ENCODE measurements at places on chromosomes 12 and 14. TPM values are rescaled to one million over a fixed set of nuclear protein-coding genes. Genes with fewer than 3 reads are reported as not detected.

DNA sequence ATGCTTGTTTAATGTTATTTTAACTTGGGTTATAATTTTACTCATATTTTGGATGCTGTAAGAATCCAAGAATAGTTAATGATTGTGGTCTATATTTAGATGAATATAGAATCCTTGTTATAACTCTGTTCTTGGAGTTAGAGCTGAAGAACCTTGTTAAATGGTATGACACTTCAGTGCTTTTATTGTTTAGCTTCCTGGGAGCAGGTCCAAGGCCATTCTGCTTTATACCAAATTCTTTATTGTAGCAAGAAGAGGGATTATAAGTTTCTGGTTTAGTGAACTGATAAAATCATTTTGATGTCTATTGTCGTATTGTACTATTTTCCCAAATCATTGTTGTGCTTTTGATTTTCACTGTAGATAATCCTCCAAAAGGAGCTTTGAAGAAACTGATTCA is 69.4 kb downstream of the MIA2 start:
- no peak for DNase-seq

The ENDOU gene
- total RNA-seq, result not detected

GRCh38 chr14:90551733-90552464 is 155.1 kb downstream of the CALM1 start:
- DNase-seq, result no peak

The TTC7B gene
- 27.4 TPM for total RNA-seq

The LBHD2 gene
- not detected for total RNA-seq

The SLCO1C1 gene
- 2.0 TPM for total RNA-seq

GRCh38 chr14:54278087-54278486 is 118.7 kb upstream of the CDKN3 start:
- no peak for DNase-seq

The MUCL1 gene
- total RNA-seq, result not detected

GRCh38 chr12:25071366-25071765 is 122.5 kb upstream of the BCAT1 start:
- no peak for DNase-seq

DNA sequence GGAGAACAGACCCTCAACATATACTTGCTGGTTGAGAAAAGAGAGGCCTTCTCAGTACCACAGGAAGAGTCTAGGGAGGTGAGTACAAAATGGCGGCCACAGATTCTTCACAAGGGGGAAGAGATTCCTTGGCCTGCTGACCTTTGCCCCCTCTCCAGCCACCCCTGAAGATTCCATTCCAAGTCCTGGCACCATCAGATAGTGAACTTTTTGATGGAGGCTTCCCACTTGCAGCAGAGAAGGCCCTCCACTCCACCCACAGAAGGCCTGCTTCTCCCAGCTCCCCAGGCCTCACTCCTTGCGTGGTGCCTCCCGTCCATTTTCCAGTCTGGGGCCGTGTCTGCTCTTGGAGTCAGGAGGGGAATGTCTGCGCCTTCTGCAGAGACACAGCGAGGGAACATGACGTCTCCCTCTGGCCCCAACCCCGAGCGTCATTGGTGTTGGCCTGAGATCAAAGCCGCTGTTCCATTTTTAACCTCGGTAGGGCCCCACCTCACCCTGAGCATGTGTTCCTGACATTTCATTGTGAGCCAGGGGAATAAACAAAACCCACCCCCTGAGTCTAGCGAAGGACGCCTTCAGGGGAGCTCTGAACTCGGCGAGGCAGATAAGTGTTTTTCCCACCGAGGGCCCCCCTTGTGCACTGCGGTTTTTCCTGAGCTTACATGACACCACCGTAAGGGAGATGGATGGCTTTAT is 268.7 kb upstream of the TBX3 start:
- DNase-seq, result no peak

DNA sequence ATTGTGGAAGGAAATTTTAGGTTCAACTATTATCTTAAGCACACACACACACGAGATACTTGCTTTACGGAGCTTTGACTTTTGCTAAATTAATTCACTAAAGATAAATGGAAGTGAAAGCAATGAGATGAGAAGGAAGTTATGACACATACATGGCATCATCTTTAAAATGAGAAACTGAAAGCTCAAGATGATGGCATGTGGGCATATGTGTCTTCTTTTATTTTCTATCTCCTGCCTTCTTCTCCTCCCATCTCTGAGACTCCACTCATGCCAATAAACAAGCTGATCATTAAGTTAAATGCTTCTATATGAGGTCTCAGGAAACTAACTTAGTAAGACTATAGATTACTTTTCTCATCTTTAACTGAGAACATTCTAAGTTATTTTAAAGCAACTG is 216.7 kb downstream of the MED13L start:
- no peak for DNase-seq

The ING4 gene
- 31.2 TPM for total RNA-seq

GRCh38 chr12:60630796-60631195 is 1035.0 kb downstream of the SLC16A7 start:
- no peak for DNase-seq
